LoVo (cell line): ENCODE measurements at places on chromosomes 5 and 9.

DNA sequence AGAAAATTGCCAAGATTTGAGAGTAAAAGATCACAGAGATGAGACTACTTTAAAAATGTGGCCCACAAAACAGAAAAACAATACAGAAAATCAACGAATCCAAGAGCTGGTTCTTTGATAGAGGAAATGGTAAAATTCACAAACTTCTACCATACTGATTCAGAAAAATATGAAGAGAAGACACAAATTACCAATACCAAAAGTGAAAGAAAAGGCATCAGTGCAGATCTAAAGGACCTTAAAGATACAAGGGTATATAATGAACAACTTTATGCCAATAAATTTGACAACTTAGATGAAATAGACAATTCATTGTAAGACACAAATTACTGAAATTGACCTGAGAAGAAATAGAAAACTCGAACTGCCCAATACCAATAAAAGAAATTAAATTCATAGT, 24.4 kb upstream of the SLC1A1 start:
- DNase-seq, result no peak

- DNase-seq, result no peak
Observed at GRCh38 chr5:7347377-7347776, 48.6 kb upstream of the ADCY2 start.

DNA sequence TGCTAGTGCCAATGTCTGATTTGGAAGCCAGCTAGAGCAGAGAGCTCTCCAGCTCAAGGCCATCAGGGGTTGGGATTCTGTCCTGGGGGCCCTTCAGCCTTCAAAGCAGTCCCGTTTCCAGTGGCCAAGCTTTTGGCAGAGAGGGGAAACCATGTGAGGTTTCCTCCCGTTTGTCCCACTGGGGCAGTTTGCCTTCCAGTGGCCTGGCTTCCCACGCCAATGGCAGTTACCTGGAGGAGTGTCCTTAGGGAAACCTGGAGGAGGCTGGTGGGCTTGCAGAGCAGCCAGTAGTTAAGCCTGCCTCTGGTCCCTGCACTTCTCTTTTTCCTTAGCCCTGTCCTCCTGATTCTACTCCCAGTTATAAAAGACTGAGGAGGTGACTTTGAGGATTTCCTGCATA, 37.7 kb downstream of the FGD3 start:
- no peak for DNase-seq

- DNase-seq, result no peak
Observed at GRCh38 chr9:7461791-7462190, 337.8 kb downstream of the DMAC1 start.

DNA sequence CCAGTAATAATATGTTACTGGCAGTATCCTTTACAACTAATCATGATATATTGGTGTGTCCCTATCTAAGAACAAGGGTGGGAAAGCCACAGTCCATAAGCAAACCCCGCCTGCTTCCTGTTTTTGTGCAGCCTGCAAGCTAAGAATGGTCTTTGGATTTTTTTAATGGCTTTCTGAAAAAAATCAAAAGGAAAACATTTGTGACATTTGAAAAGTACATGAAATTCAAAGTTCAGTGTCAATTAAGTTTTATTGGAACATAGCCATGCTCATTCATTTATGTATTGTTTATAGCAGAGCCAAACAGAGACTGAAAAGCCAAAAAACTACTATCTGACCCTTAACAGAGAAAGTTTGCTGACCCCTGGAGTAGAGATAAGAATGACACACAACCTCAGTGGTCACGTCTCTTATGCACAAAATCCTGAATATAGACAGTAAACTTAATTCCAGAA, 12.8 kb upstream of the TMEM245 start:
- no peak for DNase-seq

- DNase-seq, result no peak
Observed at GRCh38 chr5:20536813-20537212, 548.8 kb upstream of the CDH18 start.

- DNase-seq, result no peak
Observed at GRCh38 chr9:28464481-28465216, 891.4 kb upstream of the C9orf72 start.

- DNase-seq, result no peak
Observed at GRCh38 chr5:148558892-148559291, 95.4 kb downstream of the HTR4 start.
